Neural crest cell (in vitro differentiated cells): ENCODE measurements at places on chromosomes 5 and 9. TPM values are rescaled to one million over a fixed set of nuclear protein-coding genes. Genes with fewer than 3 reads are reported as not detected.

The LURAP1L gene
- total RNA-seq = 0.27 and 0.40 TPM in 2 replicates

The SPINK5 gene
- total RNA-seq = 10.6 and 12.9 TPM in 2 replicates

The SLC2A6 gene
- 29.0 and 30.9 TPM in 2 replicates for total RNA-seq

The CCDC152 gene
- total RNA-seq = not detected in 2 replicates

The PTBP3 gene
- 42.5 and 46.8 TPM in 2 replicates for total RNA-seq

The NUTM2F gene
- total RNA-seq = 0.09 TPM in 1 of 2 replicates, not detected in the other

The SLF1 gene
- 17.0 and 18.6 TPM in 2 replicates for total RNA-seq

The PCDHB3 gene
- 5.4 and 5.7 TPM in 2 replicates for total RNA-seq

The KCTD16 gene
- 0.37 and 0.52 TPM in 2 replicates for total RNA-seq

The UIMC1 gene
- total RNA-seq = 45.4 and 46.6 TPM in 2 replicates

The SLC46A2 gene
- total RNA-seq = not detected in 2 replicates

The PCDHB9 gene
- 5.5 and 7.0 TPM in 2 replicates for total RNA-seq

The FOXI1 gene
- not detected in 2 replicates for total RNA-seq

The OR2S2 gene
- not detected in 2 replicates for total RNA-seq

The MZB1 gene
- 0.25 and 0.30 TPM in 2 replicates for total RNA-seq
